ENCODE measurements at places on chromosomes 16 and 17.
A peak's percentile ranks its signal among the peaks of the same experiment; 100 is the strongest.

- no peak for DNase-seq
Observed at GRCh38 chr16:74499114-74499513, 77.8 kb upstream of the CLEC18B start.

DNA sequence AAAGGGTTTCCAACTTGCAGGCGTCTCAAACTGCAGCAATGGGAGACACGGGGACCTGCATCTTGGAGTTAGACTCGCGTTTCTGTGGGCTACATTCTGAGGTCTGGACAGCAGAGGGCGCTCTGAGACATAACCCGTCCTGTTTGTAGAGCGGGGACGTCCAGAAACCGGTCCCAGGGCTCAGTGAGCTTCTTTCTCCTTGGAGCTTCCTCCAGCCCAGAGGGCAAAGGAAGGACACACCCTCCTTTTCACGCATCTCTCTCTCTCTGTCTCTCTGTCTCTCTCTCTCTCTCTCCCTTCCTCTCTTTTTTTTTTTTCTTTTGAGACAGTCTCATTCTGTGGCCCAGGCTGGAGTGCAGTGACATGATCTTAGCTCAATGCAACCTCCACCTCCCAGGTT, 19.8 kb downstream of the COX4I1 start:
- DNase-seq: peak; percentile 86

DNA sequence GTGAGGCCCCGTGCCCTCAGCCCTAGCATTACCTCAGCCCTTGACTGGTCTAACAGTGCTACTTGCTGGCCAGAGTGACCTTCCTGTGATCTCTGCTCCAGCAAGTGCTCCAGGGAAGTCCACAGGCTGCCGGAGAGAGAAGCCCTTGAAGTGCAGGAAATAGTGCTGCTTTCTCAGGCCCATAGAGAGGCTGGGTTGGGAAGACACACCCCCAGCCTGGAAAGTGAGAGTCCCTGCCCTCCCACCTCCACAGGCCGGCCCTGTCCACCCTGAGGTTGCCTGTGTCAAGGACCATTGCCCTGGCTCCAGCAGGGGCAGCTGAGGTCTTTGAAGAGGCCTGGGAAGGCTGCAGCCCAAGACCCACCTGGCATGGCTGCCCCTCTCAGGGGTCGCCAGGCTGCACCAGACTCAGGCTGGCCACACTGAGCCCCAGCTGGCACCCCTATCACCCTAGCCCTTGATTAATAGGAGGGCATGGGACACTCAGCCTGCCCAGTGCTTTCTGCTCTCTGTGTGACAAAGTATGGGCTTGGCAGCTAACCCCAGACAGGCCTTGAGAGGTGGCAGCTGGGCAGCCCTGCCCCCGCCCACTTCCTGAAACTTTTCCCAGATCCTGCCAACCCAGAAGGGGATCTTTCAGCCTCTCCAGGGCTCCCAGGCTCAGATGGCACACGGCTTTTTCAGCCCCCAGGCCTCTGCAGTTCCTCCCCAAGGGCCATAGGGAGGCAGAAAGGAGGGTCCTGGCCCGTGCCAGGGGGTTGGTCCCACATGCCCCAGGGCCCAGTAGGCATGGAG, 21.7 kb downstream of the ATP6V0D1 start:
- no peak for DNase-seq

DNA sequence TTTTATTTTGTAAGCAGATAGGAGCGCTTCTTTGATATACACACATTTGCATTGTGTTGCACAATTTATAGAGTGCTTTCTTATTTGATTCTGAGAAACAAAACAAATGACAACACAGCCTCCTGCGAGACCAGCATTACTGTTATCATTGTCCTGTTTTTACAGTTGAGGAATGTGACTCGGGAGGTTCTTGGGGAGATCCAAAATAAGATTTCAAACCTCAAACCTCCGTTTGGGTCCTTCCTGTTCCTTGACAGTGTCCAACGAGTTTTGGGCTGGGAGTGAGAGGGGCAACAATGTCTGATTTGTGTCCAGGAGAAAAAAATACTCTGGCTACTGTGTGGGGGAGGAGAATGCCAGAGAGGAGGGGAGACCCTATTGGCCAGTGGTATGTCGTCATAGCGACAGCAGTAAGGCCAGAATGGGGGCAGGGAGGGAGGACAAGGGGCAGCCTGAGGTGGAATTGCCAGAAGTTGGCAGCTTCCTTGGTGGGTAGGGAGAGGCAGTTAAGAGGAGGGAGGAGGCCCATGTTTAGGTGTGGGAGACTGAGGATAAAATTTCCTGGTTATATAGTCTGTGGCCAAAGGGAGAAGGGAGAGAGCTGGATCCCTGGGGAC, 45.5 kb downstream of the TMEM132E start:
- no peak for DNase-seq

DNA sequence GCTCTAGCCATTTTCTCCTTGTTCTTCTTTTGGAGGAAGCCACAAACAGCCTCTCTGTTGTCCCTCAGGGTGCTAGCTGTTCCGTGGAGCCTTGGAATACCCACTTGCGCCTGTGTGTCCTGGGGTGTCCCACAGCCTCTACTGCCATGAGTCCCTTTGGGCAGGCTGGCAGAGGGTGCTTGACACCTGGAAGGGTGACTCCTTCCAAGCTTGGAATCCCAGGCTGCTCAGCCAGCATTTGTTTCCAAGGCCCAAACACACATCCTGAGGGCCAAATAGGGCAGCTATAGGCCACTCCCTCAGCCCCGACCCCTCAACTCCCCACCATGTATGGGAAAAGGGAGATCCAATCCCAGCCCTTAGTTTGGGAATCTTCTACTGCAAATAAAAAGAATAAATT, 14.9 kb downstream of the ZNHIT3 start:
- no peak for DNase-seq

DNA sequence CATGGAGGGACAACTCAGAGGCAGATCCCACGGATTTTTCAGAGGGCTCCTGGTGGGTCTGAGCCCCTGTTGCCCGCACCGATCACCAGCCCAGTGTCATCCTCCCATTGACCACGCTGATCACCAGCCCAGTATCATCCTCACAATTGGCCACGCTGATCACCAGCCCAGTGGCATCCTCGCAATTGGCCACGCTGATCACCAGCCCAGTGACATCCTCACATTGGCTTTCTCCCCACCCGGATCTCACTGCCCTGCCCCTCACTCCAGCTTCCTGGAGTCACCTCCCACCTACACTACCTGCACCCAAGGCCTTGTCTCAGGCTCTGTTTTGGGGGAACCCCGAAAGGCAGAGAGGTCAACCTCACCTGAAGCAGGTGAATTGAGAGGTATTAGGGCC, 358.2 kb upstream of the TNRC6C start:
- no peak for DNase-seq

DNA sequence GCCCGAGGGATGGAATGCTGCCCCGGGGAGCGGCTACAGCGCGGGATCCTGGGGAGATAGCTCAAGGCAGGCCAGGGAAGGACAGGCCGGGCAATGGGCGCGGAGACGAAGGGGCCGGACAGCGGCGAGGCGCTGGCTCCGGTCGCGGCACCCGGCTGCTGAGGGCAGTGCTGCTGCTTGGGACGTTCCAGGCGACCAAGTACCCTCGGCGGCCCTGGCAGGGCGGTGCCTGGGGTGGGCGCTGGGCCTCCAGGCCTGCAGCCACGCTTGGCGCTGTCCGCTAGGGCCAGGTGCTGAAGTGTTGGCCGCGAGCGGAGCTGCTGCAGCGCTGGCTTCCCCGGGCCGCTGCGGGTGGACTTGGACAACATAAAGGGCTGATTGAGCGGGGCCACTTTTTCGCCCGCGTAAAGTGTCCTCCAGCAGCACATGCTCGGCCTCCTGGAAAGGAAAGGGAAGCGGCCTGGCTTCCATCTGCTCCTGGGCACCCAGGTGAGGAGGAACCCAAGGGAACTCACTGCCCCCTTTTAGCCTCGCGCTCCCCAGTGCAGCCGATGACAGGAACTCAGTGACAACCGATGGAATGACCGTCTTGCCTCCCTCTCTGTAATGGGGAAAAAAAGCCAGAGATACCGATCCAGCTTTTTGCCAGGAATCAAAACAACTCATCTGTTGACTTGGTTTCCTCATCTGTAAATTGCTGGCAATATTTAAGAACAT, 23.7 kb downstream of the CLEC3A start:
- DNase-seq: peak; percentile 64

GRCh38 chr16:66269617-66270332, 96.7 kb upstream of the CDH5 start:
- no peak for DNase-seq

- no peak for DNase-seq
Observed at GRCh38 chr16:67537636-67538591, 9.3 kb downstream of the RIPOR1 start.

- DNase-seq: no peak
Observed at GRCh38 chr17:48209973-48210372, 102.4 kb downstream of the SNX11 start.

DNA sequence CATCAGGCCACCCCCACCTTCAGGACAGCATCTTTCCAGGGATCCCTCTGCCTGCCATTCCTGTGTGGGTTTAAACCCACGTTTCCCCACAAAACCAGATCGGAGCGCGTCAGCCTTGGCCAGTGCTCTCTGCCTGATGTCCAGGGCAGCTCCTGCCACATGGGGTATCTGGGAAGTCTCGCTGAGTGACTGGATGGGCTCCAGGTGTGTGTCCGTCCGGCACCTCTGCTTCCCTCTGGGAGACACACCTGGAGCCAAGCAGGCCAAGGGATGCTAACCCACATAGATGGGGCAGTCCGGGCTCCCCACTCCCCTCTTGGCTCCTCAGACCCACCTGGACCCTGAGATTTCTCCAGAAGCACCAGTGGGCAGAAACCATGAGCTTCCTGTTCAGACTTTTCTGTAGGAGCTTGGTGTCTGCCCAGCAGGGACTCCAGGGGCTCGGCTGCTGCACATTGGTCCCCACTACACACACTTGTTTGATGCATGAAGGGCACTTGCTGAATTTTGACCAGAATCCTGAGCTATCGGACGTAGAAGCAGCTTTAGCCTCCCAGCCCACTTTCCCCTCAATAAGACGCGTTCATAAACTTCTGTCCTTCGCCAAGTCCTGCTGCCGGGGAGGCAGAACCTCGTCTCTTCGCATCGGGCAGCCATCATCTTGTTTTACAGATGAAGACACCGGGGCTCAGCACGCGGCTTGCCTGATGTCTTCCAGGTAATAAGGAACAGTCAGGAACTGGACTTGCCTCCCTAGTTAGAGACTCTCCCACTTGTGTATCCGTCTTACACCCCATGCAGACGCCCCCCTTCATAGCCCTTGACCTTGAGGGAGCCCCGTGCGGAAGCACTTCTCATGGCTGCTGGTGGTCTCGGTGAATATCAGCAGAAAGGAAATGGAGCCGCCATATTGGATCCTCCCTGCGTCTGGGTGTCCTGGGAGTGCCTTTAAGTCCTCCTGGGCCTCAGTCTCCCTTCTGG, 91.6 kb upstream of the ZNF469 start:
- DNase-seq: no peak

GRCh38 chr16:75248536-75249380, 2.7 kb downstream of the BCAR1 start:
- DNase-seq: no peak

DNA sequence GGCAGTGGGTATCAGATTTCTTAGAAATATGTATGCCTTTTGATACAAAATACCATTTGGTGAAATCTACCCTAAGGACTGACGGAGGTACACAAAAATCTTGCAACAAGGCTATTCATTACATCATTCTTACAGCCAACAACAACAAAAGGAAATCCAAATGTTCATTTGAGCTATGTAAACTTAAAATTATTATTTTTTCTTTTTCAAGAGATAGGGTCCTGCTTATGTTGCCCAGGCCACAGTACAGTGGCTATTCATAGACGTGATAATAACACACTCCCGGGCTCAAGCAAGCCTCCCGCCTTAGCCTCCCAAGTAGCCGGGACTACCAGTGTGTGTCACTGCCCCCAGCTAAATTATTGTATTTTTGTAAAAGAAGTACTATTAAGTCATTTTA, 9.0 kb downstream of the SRR start:
- no peak for DNase-seq

GRCh38 chr17:65228287-65228686, 91.1 kb downstream of the RGS9 start:
- no peak for DNase-seq

DNA sequence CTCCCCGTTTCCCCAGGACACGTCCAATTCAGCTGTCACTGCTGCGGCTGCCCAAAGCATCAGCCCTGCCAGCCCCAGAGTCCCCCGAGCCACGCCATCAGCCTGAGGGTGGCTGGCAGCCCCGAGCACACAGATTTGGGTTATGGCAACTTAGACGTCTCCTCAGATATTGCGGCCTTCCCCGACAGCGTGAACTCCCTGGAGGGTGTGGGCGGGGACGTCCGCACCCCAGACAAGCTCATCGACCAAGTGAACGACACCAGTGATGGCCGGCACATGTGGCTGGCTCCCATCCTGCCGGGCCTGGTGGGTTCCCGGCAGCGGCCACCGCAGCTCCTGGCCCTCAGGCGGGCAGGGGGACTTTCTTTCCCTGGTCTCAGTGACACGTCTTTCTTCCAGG, 224.8 kb downstream of the KATNIP start:
- no peak for DNase-seq

DNA sequence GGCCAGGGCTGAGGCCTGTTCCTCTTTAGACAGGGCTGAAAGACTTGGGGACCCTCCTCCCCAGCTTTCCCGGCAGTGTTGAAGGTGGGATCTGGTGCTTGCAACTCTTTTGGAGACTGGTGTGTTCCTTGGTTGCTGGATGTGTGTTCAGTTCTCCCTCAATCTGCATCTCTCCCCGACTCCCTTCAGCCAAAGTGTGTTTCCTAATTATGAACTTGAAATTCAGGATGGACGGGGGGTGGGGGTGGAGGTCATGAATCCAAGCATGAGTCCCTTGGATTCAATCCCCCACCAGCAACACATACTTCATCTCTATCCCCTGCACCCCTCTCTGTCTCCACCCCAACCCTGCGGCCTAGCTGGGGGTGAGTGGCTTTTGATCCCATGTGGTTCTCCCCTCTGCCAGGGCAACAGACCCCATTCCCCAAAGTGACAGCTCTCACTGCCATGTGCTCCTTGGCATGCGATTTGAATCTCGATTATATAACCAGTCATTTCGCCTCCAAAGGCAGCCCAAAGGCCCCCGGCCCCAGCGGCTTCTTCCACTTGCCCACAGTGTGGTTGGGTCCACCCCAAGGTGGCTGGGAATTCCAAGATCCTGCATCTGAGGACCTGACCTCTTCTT, 1.3 kb downstream of the ARHGAP23 start:
- DNase-seq: no peak

DNA sequence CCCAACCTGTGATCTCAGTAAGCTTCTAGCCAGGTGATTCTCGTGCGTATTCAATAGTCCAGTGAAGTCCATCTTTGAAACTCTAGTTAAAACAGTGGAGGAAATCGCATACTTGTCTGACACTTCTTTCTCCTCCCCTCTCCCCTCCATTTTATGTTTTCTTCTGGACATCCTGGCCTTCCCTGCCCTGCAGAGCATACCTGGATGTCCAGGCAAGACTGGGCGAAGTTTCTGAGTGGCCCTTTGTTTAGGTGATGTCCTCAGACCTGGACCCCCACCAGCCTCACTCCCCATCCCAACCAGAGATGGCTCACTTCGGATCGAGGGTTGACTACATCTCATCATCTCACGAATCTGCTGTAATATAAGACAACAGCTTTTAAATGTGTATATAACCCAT, 65.7 kb downstream of the CCDC182 start:
- no peak for DNase-seq

GRCh38 chr16:57732037-57732436, 3.5 kb upstream of the KATNB1 start:
- DNase-seq: no peak
